Esophagus squamous epithelium (tissue), 5 donors: ENCODE measurements at places on chromosomes 16 and 17.

GRCh38 chr16:4937782-4938682, 1.1 kb upstream of the PPL start:
- DNase-seq = no peak

DNA sequence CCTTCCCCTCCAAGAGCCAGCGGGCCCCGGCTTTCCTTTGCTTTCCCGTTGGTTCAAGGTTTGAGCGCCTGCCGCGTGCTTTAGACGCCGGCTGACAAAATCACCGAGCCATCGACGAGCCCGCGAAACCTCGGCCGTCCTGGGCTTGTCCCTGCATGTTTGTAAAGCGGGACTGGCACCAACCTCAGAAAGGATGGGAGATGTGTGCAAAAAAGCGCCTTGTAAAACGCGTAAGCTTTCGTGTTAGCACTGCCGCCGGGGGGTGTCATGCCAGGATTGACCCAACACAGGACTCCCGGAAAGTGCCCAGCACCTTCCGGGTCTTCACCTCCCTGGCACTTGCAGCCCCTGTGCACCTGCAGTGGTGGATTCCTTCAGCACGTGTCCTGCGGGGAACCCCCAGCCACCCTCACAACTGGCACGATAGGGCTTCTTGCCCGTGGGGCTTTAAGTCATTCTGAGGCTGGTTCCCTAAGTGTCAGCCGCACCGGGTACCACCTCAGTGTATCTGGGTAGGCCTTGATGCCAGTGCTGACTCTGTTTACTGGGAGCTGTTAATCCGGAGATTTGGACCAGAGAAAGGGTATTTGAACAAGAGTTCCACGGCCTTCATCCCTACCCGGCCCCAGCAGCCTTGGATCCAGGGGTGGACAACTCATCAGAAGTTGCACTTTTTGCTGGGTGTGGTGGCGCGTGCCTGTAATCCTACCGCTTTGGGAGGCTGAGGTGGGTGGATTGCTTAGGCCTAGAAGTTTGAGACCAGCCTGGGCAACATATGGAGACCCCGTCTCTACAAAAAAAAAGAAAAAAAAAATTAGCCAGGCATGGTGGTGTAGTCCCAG, 817 bp downstream of the NDUFAF8 start:
- no peak for DNase-seq

DNA sequence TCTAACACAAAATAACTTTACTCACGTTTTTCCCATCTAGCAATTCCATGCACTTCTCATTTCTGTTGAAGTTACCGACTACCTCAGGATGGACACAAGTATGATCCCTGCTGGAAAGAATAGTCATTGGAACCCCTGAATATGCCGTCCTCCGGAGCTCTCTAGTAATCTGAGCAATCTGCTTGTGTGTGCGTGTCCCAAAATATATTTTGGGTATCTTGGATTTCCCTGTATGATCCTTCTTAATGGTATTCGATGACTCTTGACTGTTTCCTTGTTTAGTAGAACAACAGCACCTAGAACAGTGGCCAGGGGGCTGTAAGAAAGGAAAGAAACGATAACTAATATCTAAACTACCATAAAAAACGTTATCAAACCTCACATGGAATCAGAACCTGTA, 54.9 kb downstream of the BRIP1 start:
- DNase-seq = no peak

- no peak for DNase-seq
These were observed 129.0 kb downstream of the CCDC144A start for GRCh38 chr17:16818821-16819683.

GRCh38 chr17:46766493-46767491, 51.7 kb downstream of the WNT3 start:
- no peak for DNase-seq

GRCh38 chr16:4052096-4052495, 64.1 kb downstream of the ADCY9 start:
- no peak for DNase-seq

DNA sequence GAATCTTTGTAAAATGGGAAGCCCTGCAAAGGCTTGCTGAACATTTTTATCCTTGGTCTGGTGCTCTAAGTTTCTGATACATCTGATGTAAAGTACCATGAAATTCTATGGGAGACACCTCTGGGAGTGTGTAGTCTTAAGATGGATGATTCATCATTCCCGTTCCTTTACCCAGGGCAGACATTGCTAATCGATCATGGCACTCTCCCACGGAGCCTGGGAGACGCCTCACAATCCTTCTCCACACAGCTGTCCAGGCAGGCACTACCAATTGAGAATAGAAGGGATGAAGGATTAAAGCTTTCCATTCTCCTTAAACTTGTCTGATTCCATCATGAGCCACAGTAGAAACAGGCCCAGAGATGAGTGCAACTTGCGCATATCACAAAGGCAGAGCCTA, 144.8 kb downstream of the GSG1L start:
- no peak for DNase-seq

DNA sequence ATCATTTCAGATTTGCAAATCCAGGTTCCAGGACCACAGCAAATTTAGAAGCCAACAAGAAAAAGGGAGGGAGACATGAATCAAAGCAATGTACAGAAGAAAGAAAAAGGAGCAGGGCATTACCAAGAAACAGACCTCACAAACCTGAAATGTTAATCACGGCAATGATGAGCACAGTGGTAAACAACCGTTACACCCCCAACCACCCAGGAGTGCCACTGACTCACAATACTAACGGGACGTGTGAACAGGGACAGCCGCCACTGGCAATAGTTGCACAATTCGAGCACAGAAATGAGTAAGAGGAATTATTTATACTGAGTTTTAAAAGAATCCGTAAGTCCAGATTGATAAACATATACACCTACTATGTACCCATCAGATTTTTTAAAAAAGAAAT, 13.8 kb downstream of the USP22 start:
- DNase-seq = no peak

GRCh38 chr17:82751171-82751570, 694 bp upstream of the TBCD start:
- no peak for DNase-seq

- DNase-seq = no peak
These were observed 104.8 kb downstream of the CYB561 start for GRCh38 chr17:63341276-63341675.

DNA sequence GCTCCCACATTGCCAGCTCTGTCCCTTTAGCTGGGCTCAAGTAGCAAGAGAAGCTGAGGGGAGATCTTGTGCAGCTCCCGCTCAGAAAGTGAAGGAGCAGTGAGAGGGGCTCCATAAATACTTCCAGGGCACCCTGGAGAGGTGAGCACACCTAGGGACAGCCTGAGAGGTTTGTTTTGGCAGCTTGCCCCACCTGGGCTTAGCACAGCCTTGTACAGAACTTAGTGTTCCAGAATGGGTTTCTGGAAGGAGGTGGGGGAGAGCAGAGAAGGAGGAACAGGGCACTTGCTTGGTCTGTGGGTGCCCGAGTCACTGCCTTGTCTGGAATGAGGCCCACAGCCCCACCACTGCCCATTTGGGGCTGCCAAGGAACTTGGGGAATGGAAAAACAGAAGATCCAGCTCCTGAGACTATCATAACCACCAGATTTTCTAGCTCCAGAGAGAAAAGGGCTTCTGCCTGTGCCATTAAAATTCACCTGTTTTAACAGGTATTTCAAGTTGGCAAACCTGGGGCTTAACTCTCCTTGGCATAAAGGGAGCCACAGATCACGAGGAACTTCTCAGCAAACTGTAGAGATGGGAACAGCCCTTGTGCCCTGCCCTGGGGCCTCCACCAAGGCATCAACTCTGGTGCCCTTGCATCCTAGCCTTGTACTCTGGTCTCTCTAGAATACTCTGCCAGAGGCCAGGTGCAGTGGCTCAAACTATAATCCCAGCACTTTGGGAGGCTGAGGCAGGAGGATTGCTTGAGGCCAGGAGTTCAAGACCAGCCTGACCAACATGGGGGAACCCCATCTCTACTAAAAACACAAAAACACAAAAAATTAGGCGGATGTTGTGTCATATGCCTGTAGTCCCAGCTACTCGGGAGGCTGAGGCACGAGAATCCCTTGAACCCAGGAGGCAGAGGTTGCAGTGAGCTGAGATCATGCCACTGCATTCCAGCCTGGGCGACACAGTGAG, 1.9 kb downstream of the PRR15L start:
- DNase-seq = no peak

GRCh38 chr17:37725021-37725595, 19.8 kb downstream of the HNF1B start:
- DNase-seq = no peak

DNA sequence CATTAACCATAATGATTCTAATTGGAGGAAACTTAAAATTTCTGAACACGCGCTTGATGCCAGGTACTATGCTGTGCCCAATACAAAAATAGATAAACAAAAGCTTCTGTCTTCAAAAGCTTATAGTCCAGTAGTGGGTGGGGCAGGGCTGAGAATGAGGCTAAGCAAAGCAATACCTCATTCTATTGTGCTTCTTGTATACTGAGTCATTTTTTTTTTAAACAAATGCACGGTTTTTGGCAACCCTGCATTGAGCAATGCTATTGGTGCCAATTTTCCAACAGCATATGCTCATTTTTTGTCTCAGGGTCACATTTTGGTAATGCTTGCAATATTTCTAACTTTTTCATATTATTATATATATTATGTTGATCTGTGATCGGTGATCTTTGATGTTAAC, 34.7 kb upstream of the HNF1B start:
- no peak for DNase-seq

GRCh38 chr16:17437127-17437720, 33.5 kb downstream of the XYLT1 start:
- DNase-seq = no peak

DNA sequence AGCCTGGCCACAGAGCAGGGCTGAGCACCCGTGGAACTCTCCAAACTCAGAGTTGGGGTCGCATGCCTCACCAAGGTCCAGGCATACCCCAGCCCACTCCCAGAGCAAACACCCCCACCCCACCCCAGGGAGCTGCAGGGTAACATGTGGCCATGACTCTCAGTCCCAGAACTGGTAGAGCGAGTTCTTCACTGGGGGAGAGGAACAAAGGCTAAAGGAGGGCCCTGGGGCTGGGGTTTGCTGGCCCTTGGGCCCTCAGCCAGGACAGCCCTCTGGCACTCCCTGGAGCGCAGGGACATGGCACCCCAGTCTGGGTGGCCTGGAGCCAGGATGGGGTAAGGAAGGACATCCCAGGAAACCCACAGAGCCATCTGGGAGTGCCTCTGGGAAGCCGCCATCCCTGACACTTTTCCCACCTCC, 4.2 kb downstream of the HID1 start:
- no peak for DNase-seq

GRCh38 chr17:8757189-8757588, 1.2 kb downstream of the SPDYE4 start:
- no peak for DNase-seq

- no peak for DNase-seq
These were observed 3.1 kb downstream of the SLC43A2 start for GRCh38 chr17:1625581-1625980.

DNA sequence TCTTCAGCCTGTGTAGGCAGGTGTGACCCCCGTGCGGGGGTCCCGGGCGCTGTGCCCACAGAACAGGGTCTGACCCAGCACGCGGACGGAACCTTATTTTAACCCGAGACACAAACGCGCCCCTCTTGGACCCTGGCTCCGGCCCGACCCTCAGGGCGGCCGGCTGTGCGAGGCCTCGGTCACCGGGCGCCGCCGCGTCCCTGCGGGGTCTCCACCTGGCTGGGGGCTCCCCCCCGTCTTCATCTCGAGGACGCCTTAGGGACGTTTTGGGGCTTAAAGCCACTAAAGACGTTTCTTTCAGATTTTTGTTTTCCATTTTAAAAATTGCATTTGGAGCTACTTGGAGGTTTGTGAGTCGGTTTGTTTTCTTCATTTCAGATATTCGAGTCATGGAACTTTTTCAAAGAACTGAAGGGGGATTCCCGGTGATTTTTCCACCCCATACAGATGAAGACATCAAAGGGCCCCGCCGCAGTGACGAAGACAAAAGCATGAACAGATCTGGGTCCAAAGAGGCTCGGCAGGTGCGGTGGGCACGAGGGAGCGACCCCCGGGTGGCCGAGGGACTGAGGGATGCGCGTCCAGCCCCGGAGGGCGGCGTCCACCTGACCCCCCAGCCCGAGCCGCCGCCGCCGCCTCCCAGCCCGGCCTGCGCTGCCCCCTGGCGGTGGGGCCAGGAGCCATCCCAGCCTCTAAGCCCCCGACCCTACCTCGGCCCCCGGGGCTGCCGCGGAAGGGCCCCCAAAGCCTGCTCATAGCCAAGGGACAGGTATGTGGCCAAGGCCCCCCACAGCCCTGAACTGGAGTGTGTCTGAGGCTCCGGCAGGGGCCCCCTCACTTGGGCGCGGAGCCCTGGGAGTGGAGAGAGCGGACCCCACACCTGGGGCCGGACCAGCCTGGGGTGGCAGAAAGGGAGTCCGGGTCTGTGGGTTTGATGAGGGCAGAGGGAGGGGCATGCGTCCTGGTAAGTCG, 3.8 kb upstream of the CD7 start:
- no peak for DNase-seq

GRCh38 chr16:57981636-57982035, 10.7 kb upstream of the CNGB1 start:
- DNase-seq = no peak

DNA sequence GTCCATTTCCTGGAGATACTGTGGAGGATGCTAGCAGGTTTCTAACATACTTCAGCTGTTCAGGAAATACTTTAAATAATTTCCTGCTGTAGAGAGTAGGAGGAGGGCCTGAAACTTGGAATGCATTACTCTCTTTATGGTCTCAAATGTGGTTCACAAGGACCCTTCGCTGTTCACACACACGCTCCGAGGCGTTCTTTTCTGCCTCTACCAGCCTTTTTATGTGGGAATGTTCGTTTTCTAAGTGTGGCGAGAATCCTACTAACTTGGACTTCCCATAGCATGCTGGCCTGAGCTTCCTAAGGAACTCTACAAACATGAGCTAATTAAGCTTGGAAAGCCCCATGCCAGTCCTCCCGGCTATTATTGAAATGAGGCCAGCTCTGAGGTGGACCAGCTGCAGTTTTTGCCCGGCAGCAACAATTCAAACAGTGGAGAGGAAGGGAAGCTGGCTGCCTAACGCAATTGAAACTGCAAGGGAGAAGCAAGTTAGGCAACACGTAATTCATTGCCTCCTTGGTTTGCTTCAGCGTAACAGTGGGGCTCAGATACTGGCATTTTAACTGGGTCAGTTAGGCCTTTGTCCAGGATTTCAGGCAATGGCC, 18.9 kb downstream of the KPNA2 start:
- DNase-seq = no peak

GRCh38 chr16:12236589-12236988, 260.1 kb downstream of the SNX29 start:
- no peak for DNase-seq

DNA sequence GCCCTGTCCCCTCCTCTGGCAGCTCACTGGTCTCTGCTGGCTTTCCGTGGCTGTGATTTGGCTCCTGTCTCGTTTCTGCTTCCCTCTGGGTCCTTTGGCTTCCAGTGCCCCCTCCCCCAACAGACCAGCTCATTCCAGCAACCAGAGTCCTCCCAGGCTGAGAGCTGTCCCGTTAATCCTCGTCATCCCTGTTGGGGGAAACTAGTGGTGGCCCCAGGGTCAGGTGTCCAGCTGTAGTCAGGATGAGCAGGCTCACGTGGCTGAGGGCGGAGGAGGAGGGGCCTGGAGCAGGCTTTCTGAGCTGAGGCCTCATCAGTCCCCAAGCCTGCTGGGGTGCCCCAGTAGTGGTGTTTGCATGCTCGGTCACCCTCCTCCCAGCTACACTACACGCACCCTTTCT, 10.7 kb upstream of the CBX4 start:
- DNase-seq = no peak

GRCh38 chr16:67212766-67213165, 13.8 kb downstream of the ELMO3 start:
- DNase-seq = no peak

- no peak for DNase-seq
These were observed 7.0 kb upstream of the C1QTNF8 start for GRCh38 chr16:1102921-1103635.
